ENCODE measurements at places on chromosomes 2 and 18. TPM values are rescaled to one million over a fixed set of nuclear protein-coding genes. Genes with fewer than 3 reads are reported as not detected.

GRCh38 chr2:218301176-218301819 is 9.0 kb upstream of the TMBIM1 start:
- peak; percentile 91 for DNase-seq

Gene ARHGEF33
- total RNA-seq = 0.30 TPM

- DNase-seq = no peak
Observed at GRCh38 chr2:236162031-236162845, 5.9 kb downstream of the GBX2 start.

Gene FMNL2
- total RNA-seq = 28.1 TPM

DNA sequence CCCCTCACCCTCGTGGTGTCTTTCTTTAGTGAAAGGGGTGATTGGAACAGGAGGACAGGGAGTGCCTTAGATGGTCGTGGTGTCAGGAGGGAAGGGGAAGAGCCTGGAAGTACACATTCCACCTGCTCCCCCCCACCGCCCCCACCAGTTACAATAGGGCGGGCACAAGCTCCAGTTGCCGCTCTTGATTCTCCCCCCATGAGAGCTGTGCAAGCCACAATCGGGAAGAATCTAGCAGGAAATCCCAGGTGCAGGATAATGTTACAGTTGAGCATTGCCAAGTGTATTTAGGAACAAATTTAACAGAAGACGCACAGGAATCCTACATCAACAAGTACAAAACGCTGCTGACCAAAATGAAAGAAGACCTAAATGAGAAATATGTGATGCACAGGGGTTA is 73.6 kb downstream of the ASAP2 start:
- DNase-seq = no peak

DNA sequence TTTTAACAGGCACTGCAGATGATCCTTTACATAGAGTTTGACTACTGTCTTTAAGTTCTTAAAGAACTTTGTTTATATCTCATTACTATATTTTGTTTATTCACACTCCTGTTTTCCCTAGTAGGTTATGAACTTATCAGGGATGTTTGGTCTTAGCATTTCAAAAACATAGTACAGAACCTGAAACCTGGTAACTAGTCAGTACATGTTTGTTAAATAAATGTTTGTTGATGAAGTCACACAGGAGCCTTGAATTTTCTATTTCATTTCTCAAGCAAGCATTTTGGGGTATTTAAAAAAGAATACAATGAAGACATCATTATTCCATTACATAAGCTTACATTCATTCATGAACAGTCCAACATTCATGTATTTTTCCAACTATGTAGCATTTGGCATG is 280.3 kb upstream of the ZSWIM2 start:
- DNase-seq = no peak

- DNase-seq = no peak
Observed at GRCh38 chr18:79575891-79576685, 103.5 kb upstream of the CTDP1 start.

- DNase-seq = no peak
Observed at GRCh38 chr2:163185160-163185559, 346.6 kb upstream of the KCNH7 start.

DNA sequence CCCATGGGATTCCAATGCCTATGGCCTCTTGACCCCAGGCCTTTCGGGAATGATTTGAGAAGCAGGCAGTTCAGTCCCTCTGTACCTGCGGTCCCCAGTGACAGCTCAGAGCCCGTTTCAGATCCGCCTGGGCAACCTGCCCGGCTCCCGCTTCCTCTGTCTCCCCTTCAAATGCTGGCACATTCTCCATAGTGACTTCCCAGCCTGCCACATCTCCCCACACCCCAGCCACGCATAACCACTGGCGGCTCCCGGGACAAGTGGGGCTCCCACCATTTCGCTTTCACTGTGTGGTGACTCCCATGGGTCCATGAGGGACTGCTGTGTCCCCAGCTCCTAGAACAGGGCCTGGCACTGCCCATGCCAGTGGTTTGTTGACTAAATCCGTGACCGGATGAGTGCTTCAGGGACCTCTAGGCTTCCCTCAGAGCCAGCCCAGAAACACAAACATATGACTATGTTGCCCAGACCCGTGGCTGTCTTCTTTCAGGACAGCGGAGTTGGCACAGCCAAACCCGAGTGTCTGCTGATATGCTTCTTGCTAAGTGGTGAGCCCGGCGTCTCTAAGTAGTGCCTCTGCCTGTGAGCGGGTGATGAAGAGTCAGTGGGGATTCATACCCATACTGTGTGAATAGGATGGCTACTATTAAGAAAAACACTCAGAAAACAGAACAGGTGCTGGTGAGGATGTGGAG is 91.2 kb downstream of the GLI2 start:
- no peak for DNase-seq

DNA sequence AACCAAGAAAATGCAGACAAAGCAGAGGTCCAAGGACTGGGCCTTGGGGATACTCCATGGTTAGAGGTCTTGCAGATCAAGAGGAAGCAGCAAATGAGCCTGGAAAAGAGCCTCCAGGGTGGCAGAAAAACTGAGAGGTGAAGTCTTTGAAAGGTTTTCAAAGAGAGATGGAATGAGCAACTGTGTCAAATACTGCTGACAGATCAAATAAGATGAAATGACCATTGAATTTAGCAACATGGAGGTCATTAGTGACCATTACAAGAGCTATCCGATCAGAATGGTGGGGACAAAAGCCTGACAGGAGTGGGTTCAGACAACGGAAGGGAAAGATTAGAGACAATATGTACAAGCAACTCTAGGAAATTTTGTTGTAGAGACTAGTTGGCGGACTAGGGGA is 1.5 kb downstream of the CLHC1 start:
- no peak for DNase-seq

Gene DNAJC5G
- total RNA-seq = 2.5 TPM

- no peak for DNase-seq
Observed at GRCh38 chr2:237943395-237944094, 23.3 kb upstream of the UBE2F start.

GRCh38 chr2:37795456-37795855 is 124.0 kb upstream of the CDC42EP3 start:
- no peak for DNase-seq

DNA sequence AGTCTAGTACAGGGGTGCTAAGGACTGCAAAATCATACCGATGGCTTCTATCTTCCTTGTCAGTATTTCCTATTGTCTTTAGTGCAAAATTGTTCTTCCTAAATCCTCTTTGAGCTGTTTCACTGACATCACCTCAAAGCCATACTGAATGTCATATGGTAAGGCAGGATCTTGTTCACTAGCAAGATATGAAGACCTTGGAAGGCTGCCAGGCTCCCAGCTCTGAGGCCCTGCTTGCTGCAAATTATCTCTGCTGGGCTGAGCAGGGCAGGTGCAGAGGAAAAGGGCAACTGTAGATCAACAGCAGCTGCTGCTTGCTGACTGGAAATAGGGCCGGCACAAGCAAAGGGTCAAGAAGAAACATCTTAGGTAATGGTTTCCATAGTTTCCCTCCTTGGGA is 58.2 kb downstream of the PMAIP1 start:
- peak; percentile 67 for DNase-seq

Gene EML6
- total RNA-seq = 6.6 TPM

DNA sequence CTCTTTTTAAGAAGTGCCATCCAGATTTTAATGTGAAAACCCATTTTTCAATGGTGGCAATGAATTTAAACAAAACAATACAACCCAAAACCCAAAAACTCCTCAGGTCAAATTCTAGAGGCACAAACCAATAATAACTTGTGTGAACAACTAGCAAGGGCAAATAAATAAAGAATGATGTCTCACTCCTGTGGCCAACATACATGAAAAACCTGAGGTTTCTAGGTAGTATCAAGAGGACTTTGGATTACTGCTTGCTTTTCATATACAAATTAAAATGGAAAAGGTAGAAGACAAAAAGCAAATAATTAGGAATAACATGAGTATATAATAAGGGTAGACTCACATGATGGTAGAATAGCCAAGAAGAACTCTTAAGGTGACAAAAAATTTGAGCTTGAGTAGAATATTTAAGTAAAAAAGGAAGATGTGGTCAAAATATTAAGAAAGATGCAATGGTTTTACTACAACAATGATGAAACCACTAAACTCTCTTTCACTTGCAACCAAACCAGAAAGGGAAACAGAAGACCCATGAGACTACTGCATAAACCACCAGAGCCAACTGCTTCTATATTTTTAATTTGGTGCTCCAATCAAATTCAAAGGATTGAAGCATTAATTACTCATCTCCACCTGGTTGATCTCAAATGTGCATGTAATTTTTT is 53.5 kb downstream of the DARS1 start:
- DNase-seq = no peak

DNA sequence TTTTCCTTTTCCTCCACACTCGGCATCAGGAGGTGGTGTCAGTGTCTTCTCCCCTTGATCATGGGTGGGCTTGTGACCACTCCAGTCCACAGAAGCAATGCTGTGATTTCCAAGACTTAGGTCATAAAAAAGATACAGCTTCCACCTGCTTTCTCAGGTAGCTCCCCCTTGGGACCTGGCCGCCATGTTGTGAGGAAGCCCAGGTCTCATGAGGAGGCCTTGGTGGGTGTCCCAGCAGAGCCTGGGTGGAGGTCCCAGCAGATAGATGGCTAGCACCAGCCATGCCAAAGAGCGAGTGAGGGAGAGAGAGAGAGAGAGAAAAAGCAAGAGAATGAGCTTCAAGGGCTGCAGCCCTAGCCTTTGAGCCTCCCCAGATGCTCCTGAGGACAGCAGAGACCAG is 16.0 kb downstream of the SLC66A2 start:
- no peak for DNase-seq

Measured in HCT116 (cell line).